ENCODE measurements at places on chromosomes 13 and 19. TPM values are rescaled to one million over a fixed set of nuclear protein-coding genes. Genes with fewer than 3 reads are reported as not detected.
A peak's percentile ranks its signal among the peaks of the same experiment; 100 is the strongest.

- H3K4me1 ChIP-seq: no peaks in the 10 kb centered on the region
- H3K27me3 ChIP-seq: no peaks in the 10 kb centered on the region
- no peak for DNase-seq
- H3K27ac ChIP-seq: no peak overlapping the region
- H3K36me3 ChIP-seq: no peaks in the 10 kb centered on the region
- H3K4me3 ChIP-seq: no peak overlapping the region
These were observed 200.5 kb downstream of the ABCC4 start for GRCh38 chr13:95100525-95101433.

- no peak overlapping the region for H3K4me3 ChIP-seq
- DNase-seq: peak; percentile 87
- no peaks in the 10 kb centered on the region for H3K4me1 ChIP-seq
- H3K27ac ChIP-seq: peak overlapping the region; percentile 86
These were observed 25.0 kb downstream of the TSSK6 start for GRCh38 chr19:19490214-19490968.

The ZNF708 gene
- 2.4 TPM for polyA plus RNA-seq

DNA sequence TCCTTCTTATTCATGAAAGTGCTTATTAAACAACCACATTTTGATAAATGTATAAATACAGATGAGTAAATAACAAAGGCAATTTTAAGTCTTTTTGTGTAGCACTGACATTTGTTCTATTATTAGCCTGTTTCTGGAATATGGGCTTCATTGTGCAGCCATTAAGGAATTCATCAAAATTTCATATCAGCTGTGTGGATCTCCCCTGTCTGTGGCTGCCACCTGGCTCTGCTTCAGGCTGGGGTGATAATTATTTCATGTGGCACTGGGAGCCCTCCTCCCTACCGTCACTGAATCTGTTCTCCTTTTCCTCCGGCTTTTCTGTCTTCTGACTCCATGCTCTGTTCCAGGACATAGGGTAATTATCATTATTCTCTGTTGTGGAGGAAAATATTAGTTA is 57.1 kb downstream of the LMO7 start:
- H3K27me3 ChIP-seq: no peaks in the 10 kb centered on the region
- no peak overlapping the region for H3K27ac ChIP-seq
- no peaks in the 10 kb centered on the region for H3K36me3 ChIP-seq
- no peak for DNase-seq
- no peak overlapping the region for H3K4me3 ChIP-seq
- no peaks in the 10 kb centered on the region for H3K4me1 ChIP-seq

The WDR62 gene
- polyA plus RNA-seq: 0.25 TPM

- H3K4me3 ChIP-seq: no peak overlapping the region
- no peak for DNase-seq
- H3K27ac ChIP-seq: no peak overlapping the region
- no peaks in the 10 kb centered on the region for H3K36me3 ChIP-seq
- no peaks in the 10 kb centered on the region for H3K4me1 ChIP-seq
These were observed 230.5 kb downstream of the FGF9 start for GRCh38 chr13:21901336-21901735.

The PEAK3 gene
- 0.88 TPM for polyA plus RNA-seq

The CGB1 gene
- polyA plus RNA-seq: not detected

The FFAR1 gene
- polyA plus RNA-seq: not detected

- H3K36me3 ChIP-seq: no peaks in the 10 kb centered on the region
- no peak overlapping the region for H3K27ac ChIP-seq
- H3K27me3 ChIP-seq: no peaks in the 10 kb centered on the region
- no peaks in the 10 kb centered on the region for H3K4me1 ChIP-seq
- H3K4me3 ChIP-seq: no peak overlapping the region
These were observed 163.7 kb upstream of the KL start for GRCh38 chr13:32852526-32852925.

The PSG3 gene
- polyA plus RNA-seq: not detected

GRCh38 chr13:77902319-77902963 is 16.2 kb downstream of the EDNRB start:
- H3K4me1 ChIP-seq: no peaks in the 10 kb centered on the region
- H3K36me3 ChIP-seq: no peaks in the 10 kb centered on the region
- no peak for DNase-seq
- no peak overlapping the region for H3K4me3 ChIP-seq
- H3K27ac ChIP-seq: no peak overlapping the region
- no peaks in the 10 kb centered on the region for H3K27me3 ChIP-seq

The POSTN gene
- 218 TPM for polyA plus RNA-seq

GRCh38 chr13:31719214-31719613 is 20.1 kb upstream of the RXFP2 start:
- no peak for DNase-seq
- H3K4me1 ChIP-seq: no peaks in the 10 kb centered on the region
- no peak overlapping the region for H3K4me3 ChIP-seq
- no peaks in the 10 kb centered on the region for H3K36me3 ChIP-seq
- no peaks in the 10 kb centered on the region for H3K27me3 ChIP-seq

DNA sequence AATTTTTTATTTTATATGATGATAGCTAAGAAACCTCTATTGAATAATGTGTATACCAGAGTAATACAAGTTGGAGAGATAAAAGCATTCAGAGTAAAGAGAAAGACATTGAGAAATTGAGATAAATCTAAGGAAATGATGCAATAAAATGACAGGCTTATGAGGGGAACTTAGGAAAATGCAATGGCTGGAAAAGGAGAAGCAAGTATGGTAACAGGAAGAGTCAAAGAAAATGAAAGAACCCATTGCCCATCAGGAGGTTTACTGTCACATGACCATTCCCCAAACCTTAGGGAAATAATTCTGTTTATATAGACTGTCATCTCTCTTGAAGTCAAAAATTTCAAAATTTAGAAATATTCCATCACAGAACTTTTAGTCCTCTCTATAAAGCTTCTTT is 808.0 kb upstream of the PRR20A start:
- no peak overlapping the region for H3K4me3 ChIP-seq
- H3K27ac ChIP-seq: no peak overlapping the region

DNA sequence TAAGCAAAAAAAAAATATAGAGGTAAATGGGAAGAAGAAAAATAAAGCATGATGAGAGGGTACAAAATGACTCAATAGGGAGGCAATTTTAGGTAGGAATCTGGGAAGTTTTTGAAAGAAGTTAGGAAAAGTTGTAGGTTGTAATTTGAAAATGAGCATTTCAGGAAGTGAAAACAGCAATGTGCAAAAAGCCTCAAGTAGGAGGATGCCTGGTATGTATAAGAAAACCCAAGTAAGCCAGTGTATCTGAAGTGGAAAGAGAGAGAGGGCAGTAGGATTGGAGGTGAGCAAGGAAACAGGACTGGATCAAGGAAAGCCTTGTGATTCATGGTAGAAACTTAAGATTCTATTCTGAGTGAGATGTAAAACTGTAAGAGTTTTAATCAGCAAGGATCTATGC is 121.6 kb upstream of the SPRY2 start:
- no peak overlapping the region for H3K27ac ChIP-seq
- no peak for DNase-seq
- H3K4me1 ChIP-seq: peaks cover 2% of the 10 kb centered on the region
- H3K36me3 ChIP-seq: no peaks in the 10 kb centered on the region
- no peaks in the 10 kb centered on the region for H3K27me3 ChIP-seq

DNA sequence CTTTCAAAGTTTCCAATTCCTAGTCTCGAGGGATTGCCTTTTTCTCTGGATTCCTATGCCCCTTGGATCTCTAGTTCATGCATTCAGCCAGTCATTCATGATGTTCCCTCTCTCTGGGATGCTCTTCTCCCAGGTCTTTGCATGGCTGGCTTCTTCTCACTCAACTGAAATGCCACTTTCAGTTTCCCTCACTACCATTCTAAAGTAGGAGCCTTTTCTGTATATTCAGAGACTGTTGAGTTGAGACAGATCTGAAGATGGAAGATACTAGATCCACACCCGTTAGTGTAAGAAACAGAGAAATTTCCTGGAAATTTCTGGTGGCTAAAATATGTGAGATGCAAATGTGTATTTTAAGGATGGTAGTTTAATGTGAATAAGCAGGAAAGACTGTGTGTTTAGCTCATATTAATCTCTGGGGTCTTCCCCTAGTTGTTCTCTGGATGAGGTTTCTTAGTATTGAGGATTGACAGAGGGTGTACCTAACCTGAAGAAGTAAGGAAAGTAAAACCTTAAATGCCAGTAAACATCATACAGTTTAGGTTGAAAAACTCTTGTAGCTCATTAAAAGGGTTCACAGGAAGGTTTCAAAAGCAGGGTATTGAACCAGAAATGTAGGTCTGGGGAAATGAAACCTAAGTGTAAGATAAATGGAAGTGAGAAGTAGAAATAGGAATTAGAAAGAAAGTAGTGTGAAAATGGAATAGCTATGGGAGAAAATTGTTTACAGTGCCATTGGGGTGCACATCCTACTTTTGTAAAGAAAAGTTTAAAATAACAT is 331.3 kb downstream of the NDFIP2 start:
- no peak for DNase-seq
- no peaks in the 10 kb centered on the region for H3K36me3 ChIP-seq
- no peak overlapping the region for H3K4me3 ChIP-seq
- H3K27ac ChIP-seq: no peak overlapping the region
- H3K4me1 ChIP-seq: no peaks in the 10 kb centered on the region
- no peaks in the 10 kb centered on the region for H3K27me3 ChIP-seq

The SIAH3 gene
- not detected for polyA plus RNA-seq

The CLEC17A gene
- not detected for polyA plus RNA-seq

The CAPN12 gene
- polyA plus RNA-seq: 4.5 TPM

The EBPL gene
- 23.7 TPM for polyA plus RNA-seq

All from aorta (tissue), 5 donors.